ENCODE measurements at places on chromosomes 12 and 14. TPM values are rescaled to one million over a fixed set of nuclear protein-coding genes. Genes with fewer than 3 reads are reported as not detected.

- no peak for DNase-seq
Measured at GRCh38 chr14:36091096-36091495, 85.4 kb downstream of the PTCSC3 start.

DNA sequence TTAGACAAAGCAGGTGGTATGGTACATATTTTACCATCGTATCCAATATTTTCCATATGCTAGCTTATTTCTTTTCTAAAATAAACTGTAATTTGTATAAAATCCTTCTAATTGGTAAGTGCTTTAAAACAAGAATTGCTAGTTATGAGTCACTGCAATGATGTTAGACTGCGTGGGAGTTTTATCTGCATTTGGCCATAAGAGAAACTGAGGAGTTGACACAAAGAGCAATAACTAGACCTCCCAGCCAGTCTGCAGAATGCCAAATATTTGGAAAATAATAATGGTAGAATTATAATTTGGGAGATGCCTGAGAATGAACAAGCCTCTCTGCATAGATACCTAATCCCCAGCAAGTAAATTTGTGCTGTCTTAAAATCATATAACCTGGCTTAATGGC lies 61.7 kb upstream of the PTPRR start:
- no peak for DNase-seq

GRCh38 chr12:113328368-113328889 lies 6.5 kb downstream of the SLC8B1 start:
- DNase-seq = no peak

DNA sequence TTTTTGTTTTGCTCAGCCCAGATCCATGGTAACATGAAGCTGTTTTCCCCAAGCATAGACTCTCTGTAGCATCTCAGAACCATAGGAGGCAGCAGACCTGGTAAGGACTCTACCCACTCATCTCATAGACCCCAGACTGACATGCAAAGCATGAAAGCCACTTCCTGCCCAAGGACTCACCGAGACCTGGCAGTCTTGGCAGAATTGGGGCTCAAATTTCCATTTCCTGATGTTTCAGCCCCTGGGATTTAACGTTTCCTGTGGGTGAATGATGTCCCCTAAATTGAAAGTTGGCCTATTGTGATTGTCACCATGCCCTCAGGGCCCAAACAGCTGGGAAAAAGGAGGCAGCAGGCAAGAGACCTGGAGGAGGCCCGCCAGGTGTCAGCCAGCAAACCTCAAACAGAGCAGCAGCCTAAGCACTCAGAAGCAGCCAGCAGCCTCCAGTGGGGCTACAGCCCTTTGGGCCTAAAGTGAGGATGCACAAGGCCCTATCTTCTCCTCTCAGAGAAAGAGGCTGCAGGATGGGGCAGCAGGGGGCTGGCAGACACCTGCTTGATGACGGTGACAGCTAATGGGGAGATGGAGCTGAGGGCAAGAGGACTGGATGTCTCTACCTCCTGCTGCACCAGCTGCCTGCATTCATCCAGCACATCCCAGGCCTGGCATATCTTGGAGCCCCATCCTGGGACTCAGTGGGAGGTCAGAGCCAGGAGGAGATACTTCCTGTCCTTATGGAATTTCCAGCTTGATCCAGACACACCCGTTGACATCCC lies 8.5 kb downstream of the KRT85 start:
- no peak for DNase-seq

SLC7A7 gene
- 8.4 TPM for total RNA-seq

AKAP6 gene
- total RNA-seq = 7.6 TPM

GRCh38 chr14:54593860-54594259 lies 26.9 kb downstream of the SAMD4A start:
- DNase-seq = no peak

FOXN4 gene
- total RNA-seq = not detected

DNA sequence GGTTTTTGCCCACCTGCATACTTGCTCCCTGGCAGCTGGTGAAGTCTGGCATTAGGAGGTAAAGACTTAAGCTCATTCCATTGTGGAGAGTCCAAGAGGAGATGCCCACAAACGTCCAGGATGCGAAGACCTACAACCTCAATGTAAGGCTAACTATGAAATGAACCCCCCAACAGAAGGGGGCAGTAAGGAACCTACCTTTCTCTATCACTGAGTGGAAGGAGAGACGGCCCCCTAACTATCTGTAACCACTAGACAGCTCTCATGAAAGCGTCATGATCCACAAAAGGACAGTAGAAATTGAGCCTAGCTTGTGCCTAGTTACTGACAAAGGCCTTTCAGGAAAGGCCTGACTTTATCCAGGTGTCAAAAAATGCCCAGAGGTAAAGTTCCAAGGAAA lies 55.3 kb downstream of the ZFYVE21 start:
- DNase-seq = no peak

KRT8 gene
- 4,291 TPM for total RNA-seq

CLEC12A gene
- not detected for total RNA-seq

DNA sequence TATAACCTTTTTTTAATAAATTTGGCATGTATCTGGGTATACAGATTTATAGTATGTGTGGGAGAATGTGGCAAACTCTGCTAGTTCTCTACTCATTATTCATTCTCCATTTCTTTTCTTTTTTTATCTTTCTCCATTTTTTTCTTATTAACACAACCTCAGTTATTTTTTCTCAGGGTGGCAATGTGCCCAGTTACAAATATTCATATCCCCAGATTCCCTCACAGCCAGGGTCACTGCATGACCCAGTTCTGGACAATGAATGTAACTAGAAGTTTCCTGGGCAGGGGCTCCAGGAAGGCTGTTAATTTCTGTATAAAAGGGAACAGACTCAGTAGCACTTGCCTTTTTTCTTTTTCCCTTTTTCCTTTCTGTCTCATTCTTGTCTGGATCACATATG lies 95.6 kb downstream of the VCPKMT start:
- no peak for DNase-seq

GRCh38 chr12:112283546-112283945 lies 98.7 kb downstream of the HECTD4 start:
- no peak for DNase-seq

- no peak for DNase-seq
Measured at GRCh38 chr14:24851406-24851805, 198.5 kb downstream of the STXBP6 start.

TMEM30B gene
- 69.0 TPM for total RNA-seq

GRCh38 chr14:38150075-38150474 lies 57.6 kb upstream of the SSTR1 start:
- no peak for DNase-seq

DNA sequence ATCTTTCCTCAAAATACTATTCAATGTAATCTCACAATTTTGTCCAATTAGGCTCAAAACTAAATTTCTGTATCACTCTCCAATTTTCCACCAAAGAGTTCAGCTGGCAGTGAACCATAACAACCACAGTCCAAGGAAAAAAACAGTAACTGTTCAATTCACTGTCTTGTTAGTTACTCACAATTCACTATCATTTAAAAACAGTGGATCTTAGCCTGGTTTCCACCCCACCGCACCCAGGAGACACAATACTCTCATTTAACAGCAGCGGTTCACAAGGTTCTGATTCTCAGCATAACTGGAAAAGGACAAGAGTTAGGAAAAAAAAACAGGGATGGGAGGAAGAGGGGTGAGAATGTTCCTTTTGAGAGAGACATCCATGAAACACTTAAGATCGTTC lies 40.5 kb downstream of the MED13L start:
- DNase-seq = no peak

NTF3 gene
- total RNA-seq = 0.40 TPM

GRCh38 chr12:75542942-75543341 lies 31.5 kb upstream of the KRR1 start:
- DNase-seq = no peak

DNA sequence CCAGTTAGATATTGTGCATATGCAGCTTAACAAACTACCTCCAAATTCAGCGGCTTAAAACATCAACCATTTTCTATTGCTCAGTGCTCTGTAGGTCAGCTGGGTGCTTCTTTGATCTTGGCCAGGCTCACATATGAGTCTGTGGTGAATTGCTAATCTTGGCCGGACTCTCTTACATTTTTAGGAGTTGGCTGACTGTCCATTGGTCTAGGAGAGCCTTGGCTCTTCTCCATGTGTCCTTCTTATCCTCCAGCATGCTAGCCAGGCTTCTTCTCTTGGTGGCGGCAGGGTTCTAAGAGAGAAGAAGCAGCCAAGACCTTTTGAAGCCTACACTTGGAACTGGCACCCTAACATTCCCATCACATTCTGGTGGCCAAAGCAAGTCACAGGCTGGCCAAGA lies 174.3 kb upstream of the PWP1 start:
- no peak for DNase-seq

DNA sequence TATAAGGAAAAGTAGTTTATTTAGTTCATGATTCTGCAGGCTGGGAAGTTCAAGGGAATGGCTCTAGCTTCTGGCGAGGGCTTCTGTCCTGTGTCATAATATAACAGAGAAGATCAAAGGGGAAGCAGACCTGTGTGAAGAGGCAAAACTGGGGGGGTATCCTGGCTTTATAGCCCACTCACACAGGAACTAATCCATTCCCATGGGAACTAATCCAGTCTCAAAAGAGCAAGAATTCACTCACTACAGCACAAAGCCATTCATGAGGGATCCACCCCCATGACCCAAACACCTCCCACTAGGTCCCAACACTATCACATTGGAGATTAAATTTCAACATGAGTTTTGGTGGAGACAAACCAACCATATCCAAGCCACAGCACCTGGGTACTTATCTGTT lies 6.9 kb downstream of the ALDH6A1 start:
- DNase-seq = no peak

DNA sequence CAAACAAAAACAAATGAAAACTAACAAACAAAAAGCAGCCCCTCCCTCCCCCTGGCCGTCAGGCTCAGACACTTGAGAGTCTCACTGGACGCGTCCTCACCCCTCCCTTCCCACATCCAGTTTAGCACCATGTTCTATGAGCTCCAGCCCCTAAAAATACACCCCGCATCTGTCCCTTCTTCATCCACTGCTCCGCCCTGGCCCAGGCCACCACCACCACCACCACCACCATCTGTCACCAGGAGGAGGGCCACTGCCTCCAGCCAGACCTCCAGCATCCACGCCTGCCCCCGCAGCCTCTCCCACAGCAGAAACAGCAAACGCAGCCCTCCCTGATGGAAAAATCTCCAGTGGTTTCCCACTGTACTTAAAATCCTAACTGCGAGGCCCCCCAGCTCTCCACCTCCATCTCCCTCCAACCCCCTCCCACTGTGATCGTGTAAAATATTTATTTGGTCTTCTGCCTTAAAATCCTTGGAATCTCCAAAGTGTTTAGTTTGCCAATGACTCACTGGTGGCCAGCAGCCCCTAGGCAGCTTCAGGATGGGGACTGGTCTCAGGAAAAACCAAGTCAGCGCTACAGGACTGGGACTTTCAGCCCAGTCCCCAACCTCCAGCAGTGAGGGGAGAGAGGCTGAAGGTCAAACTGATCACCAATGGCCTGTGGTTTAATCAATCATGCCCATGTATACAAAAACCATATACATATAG lies 95.1 kb downstream of the SCARB1 start:
- DNase-seq = no peak

DNA sequence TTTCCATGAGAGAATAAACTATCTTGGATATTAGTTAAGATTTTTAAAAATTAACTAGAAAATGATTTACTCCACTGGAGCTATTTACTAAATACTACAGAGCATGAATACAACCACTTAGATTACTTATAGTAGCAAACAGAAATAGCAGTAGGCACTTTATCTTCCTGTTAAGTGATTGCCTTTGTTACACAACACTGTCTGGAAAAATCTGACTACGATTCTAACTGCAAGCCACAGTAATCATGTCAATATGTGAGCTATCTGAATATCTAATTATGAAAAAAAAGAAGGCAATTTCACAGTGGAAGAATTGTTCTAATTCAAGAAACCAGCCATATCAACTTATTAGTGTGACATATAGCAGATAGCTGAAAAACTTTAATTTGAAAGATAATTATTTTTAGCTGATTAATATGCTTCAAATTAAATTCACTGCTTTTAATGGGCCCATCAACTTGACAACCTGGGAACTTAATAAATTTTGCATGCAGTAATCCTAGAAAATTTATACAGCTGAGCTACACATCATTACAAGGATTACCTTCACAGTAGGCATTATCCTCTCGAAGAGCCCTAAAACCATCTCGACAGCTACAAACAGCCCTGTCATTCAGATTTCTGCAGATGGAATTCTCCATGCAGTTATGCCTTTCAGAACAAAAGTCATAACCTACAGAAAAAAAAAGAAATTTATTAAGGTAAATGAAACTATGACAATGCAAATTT lies 172.8 kb downstream of the NELL2 start:
- DNase-seq = no peak

TSPAN9 gene
- 9.6 TPM for total RNA-seq

GRCh38 chr12:24467226-24467625 lies 481.7 kb downstream of the BCAT1 start:
- no peak for DNase-seq

GRCh38 chr12:58424735-58425392 lies 483.5 kb downstream of the ATP23 start:
- DNase-seq = no peak

- DNase-seq = no peak
Measured at GRCh38 chr14:30362369-30363218, 196.4 kb upstream of the G2E3 start.

GRCh38 chr12:80441921-80442320 lies 2.1 kb upstream of the PTPRQ start:
- no peak for DNase-seq

DNA sequence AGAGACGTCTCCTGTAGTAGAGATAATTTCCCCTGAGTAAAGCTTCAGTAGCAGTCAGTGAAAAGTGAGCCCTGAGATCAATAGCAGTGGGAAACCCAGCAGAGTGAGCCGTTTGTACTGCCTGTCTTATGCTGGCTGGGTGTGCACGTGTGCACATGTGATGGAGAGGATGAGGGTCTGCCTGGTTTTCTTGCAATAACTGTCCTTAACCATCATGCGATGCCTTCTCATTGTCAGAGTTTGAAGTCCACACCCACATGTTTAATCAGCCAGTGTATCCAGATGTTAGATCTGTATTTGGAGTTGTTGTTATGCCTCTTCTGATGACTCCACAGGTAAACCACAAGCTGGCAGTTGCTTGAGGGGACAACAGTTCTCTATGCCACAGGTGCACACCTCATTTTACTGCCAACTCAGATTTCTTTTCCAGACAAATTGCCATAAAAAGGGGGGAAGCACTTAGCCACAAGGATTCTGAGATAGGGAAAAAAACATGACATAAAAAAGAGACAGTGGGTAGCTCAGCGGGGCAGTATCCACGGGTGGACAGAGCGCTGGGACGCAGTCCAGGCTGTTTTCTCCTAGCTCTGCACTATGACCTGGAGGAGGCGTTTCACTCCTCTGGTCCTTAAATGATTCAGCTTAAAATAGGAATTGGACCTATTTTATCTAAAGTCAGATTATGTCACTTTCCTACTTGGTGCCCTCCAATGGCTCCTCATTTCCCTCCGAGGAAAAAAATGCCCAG lies 192.3 kb downstream of the ANO6 start:
- no peak for DNase-seq

- DNase-seq = no peak
Measured at GRCh38 chr14:28577187-28577586, 189.4 kb upstream of the FOXG1 start.

DNA sequence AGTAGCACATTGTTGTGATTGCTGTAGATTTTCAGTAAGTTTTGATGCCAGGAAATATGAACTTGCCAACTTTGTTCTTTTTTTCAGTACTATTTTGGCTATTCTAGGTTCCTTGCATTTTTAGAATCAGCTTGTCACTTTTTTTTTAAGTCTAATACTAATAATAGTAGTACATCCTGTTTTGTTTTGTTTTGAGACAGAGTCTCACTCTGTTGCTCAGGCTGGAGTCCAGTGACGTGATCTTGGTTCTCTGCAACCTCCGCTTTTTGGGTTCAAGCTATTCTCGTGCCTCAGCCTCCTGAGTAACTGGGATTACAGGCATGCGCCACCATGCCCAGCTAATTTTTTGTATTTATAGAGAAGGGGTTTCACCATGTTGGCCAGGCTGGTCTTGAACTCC lies 16.5 kb downstream of the PWP1 start:
- no peak for DNase-seq

All from left colon (tissue), 2 donors.